ENCODE measurements at places on chromosomes 3 and 15. TPM values are rescaled to one million over a fixed set of nuclear protein-coding genes. Genes with fewer than 3 reads are reported as not detected.

The NOX5 gene
- total RNA-seq: 0.27 TPM

The HHATL gene
- not detected for total RNA-seq

The IGSF10 gene
- 0.37 TPM for total RNA-seq

The BAHD1 gene
- 9.0 TPM for total RNA-seq
